Activated naive CD4-positive, alpha-beta T cell treated with Interleukin-2 at 50 U/mL for 16 hours (primary cell): ENCODE measurements at places on chromosomes 2 and 18.

- no peak for DNase-seq
Observed at GRCh38 chr2:97730245-97730644, 16.9 kb downstream of the ZAP70 start.

GRCh38 chr2:171214093-171214492 is 53.4 kb upstream of the TLK1 start:
- DNase-seq, result no peak

GRCh38 chr2:50957896-50958295 is 74.0 kb downstream of the NRXN1 start:
- DNase-seq, result no peak

GRCh38 chr2:74421221-74421870 is at the start of the genes C2orf81 and WDR54:
TSS of gene C2orf81 (minus strand) at chr2:74421619. CDS start at chr2:74421560, 59 bp downstream.
TSS of gene WDR54 (plus strand) at chr2:74421730. CDS start at chr2:74422154, 424 bp downstream.
- peak; percentile 94 for DNase-seq

GRCh38 chr2:18290386-18290785 is 270.1 kb downstream of the RDH14 start:
- DNase-seq, result no peak

GRCh38 chr2:188551671-188552070 is 260.0 kb downstream of the GULP1 start:
- DNase-seq, result no peak

DNA sequence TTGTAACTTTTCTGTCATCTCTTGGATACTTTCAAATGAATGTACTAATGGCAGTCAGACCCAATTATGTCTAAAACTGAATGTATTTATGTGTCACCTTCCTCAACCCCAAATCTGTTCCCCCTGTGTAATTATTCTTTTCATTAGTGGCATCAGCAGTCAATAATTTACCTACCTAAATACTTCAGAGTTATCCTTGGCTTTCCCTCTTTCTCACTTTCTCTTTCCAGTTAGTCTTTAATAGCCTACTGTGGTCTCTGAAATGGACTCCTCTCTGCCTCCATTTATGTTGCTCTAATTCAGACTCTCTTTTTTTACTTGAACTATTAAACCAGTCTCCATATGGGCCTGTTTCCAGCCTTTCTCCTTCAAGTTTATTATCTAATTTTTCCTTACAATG is 21.0 kb downstream of the C18orf63 start:
- DNase-seq, result no peak

DNA sequence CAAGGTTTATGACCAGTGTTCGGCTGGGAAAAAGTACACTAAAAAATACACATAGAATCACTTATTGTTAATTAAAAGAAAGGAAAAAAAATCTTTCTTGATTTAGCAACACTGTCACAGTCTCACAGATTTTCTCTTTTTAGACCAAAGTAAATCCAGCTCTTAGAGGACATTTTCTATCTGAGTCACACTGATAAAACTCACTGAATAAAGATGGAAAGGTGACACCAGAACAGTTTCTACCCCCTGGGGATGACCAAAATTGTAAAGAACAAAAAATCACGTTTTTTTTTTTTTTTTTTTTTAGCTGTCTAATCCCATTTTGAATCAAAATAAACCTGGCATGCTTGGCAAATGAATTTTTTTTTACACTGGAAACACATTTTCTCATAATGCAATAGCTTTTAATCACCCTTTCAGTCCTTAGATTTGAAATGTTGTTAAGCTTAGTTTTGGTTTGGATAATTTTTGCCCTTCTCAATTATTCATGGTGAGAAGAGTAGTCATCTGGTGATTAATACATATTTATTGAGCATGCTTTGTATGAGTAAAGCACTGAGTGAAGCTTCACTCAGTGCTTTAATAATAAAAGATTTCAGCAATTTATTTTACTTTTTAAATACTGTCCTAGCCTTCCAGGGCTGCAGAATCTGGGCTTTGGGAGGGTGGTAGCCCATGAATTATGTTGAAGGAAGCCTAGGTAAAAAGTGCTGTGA is 886.3 kb downstream of the SLC4A3 start:
- DNase-seq, result no peak
